ENCODE measurements at places on chromosomes 16 and 17.
A peak's percentile ranks its signal among the peaks of the same experiment; 100 is the strongest.

- DNase-seq, result no peak
Observed at GRCh38 chr17:36686123-36686669, 84.8 kb downstream of the MRM1 start.

DNA sequence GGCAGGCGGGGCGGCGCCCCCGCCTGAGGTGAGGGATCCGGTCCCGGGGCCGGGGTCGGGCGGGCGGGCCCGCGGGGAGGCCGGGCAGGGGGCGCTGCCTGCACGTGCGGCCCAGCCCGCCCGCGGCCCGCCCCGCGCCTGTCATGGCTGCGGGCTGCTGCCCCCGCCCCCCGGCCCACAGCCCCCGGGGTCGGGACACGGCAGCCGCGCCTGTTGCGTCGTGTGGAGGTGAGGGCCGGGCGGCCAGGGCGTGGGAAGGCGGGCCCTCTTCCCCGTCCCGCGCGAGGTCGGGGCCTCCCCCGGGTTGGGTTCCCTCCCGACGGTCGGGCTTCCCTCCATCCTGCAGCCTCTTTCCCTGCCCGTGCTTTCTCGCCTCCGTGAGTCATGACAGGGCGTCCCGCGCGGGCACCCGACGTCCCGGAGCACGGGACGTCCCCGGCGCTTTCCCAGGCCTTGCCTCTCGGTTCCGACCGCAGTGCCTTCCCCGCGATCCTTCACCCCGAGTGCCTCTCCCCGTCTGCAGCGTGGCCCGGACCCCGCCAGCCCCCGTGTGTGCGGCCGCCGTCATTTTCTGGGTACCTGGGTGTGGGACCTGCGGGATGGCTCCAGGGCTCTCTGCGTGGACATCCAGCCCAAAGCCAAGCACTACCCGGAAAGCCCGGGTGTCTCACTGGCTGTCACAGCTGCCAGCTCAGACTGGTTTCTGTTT lies 76.7 kb downstream of the CHD9 start:
- DNase-seq, result peak; percentile 36

- DNase-seq, result no peak
Observed at GRCh38 chr16:57527027-57527426, 9.3 kb downstream of the CCDC102A start.

- no peak for DNase-seq
Observed at GRCh38 chr16:81676883-81677737, 102.0 kb upstream of the PLCG2 start.

DNA sequence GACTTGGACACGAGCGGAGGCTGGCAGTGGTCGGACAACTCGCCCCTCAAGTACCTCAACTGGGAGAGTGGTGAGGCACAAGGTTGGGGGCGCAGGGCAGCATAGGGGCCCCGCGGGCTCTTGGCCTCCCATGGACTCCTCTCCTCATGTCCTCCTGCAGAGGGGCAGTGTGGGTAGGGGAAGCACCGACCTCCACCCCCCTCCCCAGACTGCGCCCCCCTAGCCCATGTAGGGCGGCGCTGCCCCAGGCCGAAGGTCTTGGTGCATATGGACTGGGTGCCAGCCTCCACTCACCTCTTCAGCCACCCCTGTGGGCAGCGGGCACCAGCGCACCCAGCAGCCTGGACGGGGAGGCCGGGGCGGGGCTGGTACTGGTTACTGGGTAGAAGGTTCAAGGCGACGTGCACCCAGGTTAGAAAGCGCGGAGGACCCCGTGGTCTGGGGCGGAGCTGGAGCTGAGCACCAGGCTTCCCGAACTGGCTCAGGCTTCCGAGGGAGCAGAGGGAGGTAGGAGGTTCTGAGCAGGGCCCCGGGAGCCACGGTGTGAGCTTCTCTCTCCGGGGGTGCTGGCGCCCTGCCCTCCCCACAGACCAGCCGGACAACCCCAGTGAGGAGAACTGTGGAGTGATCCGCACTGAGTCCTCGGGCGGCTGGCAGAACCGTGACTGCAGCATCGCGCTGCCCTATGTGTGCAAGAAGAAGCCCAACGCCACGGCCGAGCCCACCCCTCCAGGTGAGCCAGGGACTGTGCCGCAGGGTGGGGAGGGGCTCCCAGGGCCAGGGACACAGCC lies 39.5 kb downstream of the MRC2 start:
- DNase-seq, result no peak

- DNase-seq, result no peak
Observed at GRCh38 chr17:44346064-44346844, 1.2 kb downstream of the GRN start.
